Subcutaneous adipose tissue (tissue), 4 donors: ENCODE measurements at places on chromosomes 2 and 18. TPM values are rescaled to one million over a fixed set of nuclear protein-coding genes. Genes with fewer than 3 reads are reported as not detected.

Gene NCL
- 183 TPM for total RNA-seq

Gene OR6B2
- not detected for total RNA-seq

Gene TUBA3E
- not detected for total RNA-seq

Gene HJURP
- total RNA-seq = 1.9 TPM

Gene CDH2
- not detected for total RNA-seq

Gene NTSR2
- 1.1 TPM for total RNA-seq

Gene MEP1B
- total RNA-seq = not detected

Gene ERMN
- 1.9 TPM for total RNA-seq

Gene NEURL3
- not detected for total RNA-seq

Gene OTX1
- not detected for total RNA-seq

Gene SERPINB10
- total RNA-seq = not detected

Gene FIGLA
- total RNA-seq = not detected

Gene PRKAG3
- not detected for total RNA-seq

Gene RNF138
- 21.9 TPM for total RNA-seq

Gene ALLC
- total RNA-seq = not detected
